Airway epithelial cell (primary cell): ENCODE measurements at places on chromosomes 2 and 18. TPM values are rescaled to one million over a fixed set of nuclear protein-coding genes. Genes with fewer than 3 reads are reported as not detected.

CRYGD gene
- total RNA-seq = not detected in 2 replicates

REG3A gene
- total RNA-seq = not detected in 2 replicates

LYPD6 gene
- total RNA-seq = 0.56 and 1.8 TPM in 2 replicates

LMAN1 gene
- total RNA-seq = 76.8 and 91.3 TPM in 2 replicates

ZAP70 gene
- not detected in 2 replicates for total RNA-seq

FAM124B gene
- total RNA-seq = not detected in 2 replicates

EGR4 gene
- not detected in 2 replicates for total RNA-seq

CYP1B1 gene
- 53.8 and 56.9 TPM in 2 replicates for total RNA-seq

CAVIN2 gene
- total RNA-seq = 4.9 and 7.9 TPM in 2 replicates

UCN gene
- 0.49 and 1.7 TPM in 2 replicates for total RNA-seq

FAM110C gene
- 12.9 and 14.2 TPM in 2 replicates for total RNA-seq

FOXD4L1 gene
- total RNA-seq = 0.05 TPM in 1 of 2 replicates, not detected in the other

RAPGEF4 gene
- 1.4 and 1.7 TPM in 2 replicates for total RNA-seq

MRPS9 gene
- total RNA-seq = 30.5 and 31.0 TPM in 2 replicates

DLX1 gene
- not detected in 2 replicates for total RNA-seq

HYCC2 gene
- 5.4 and 5.9 TPM in 2 replicates for total RNA-seq
